ENCODE measurements at places on chromosomes 1 and 21. TPM values are rescaled to one million over a fixed set of nuclear protein-coding genes. Genes with fewer than 3 reads are reported as not detected.

Gene RBM11
- total RNA-seq = 0.84 TPM

Gene DISC1
- total RNA-seq = 15.9 TPM

Gene ETV3L
- total RNA-seq = not detected

Gene TMPRSS2
- total RNA-seq = not detected

Gene PRDM16
- total RNA-seq = 2.8 TPM

Gene AADACL3
- total RNA-seq = not detected

Gene CTH
- 5.5 TPM for total RNA-seq

Gene CLCA1
- total RNA-seq = not detected

Measured in adrenal gland (tissue), 19 donors.